Stimulated activated CD8-positive, alpha-beta memory T cell treated with anti-CD3 and anti-CD28 coated beads, Interleukin-7, amount 100 ng/mL, for 4 hours (primary cell): ENCODE measurements at places on chromosomes 12 and 14.

DNA sequence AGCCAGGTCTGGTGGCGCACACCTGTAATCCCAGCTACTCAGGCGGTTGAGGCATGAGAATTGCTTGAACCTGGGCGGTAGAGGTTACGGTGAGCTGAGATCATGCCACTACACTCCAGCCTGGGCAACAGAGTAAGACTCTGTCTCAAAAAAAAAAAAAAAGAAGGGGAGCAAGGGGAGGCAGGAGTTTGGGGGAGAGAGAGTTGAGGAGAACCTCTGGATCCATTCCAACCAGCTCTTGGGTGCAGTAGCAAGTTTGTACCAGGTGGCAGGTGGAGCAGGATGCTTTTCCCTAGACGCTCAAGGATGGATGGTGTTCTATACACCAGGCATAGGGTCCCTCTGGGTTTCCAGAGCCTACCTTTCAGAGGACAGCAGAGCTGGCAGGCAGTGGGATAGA lies 1.9 kb downstream of the NFE2 start:
- no peak for DNase-seq

GRCh38 chr12:121451961-121452339 lies 52.0 kb downstream of the RNF34 start:
- no peak for DNase-seq

DNA sequence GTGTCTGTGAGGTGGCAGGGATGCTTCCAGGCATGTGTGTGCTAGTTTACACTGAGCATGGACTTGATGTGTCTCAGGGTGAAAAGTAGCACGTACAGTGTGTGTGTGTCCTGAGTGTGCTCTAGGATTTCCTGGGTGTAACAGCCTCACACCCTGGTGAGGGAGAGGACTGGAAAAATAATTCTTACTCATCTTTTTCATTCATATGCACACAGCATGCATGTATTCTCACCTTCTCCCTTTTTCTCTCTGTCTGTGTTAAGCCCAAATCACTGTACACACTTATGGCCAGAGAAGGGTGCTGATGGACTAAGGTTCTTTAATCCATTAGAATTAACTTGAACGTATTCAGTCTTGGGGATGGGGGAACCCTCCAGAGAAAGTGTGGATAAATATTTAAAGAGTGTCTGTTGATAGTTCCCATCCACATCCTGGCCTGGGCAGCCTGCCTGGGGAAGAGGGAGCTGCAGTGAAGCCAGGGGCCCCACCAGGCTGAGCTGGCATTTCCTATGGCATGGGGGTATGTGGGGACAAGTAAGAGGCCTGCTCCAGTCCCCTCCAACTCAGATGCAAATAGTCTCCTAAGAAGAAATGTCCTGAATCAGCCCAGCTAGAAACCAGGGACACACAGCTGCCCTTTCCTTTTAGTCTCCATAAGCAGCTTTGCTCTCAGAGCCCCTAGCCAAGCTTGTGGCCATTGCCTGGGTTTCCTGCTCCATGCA lies 1.1 kb upstream of the HOXC8 start:
- DNase-seq = no peak

DNA sequence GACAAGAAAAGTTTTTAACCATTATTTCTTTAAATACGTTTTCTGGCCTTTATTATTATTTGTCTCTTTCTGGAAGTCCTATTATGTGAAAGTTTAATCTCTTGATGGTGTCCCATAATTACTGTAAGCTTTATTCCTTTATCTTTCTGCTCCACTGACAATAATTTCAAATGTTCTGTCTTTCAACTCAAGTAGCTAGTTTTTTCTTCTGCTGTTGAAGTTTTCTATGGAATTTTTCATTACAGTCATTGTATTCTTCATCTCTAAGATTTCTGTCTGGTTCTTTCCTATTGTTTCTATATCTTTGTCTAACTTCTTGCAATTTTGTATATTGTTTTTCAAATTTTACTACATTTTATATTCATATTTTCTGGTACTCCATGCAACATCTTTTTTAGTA lies 173.6 kb upstream of the MGAT4C start:
- no peak for DNase-seq

DNA sequence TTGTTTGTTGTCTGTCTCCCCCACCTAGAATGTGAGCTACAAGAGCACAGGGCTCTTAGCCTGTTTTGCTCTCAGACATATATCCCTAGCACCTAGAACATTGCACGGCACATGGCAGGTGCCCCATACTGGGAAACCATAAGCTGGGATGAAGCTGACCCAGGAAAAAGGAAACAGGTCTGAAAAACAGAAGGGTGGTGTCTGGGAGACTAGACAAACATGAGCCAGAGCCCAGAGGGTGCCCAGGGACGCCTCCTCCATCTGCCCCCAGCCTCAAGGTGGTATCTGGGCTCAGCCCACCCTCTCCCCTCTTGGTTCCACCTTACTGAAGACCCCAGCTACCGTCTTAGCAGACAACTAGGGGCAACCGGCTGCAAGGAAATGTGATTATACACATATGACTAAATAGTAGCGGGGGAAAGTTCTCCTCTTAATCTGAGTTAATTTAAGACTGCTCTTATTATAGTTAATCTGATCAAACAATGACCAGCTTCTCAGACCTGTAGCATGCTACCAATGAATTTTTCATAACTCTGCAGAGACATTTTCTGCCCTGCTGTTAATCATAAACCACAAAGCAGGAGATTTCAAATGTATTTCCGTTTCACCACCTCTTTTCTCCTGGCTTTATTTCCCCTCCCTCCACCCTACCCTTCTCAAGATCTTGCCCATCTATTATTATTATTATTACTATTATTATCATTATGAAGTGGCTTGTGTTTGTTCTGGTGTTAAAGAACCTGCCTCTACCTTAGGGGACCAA lies 31.9 kb downstream of the KSR2 start:
- DNase-seq = no peak

DNA sequence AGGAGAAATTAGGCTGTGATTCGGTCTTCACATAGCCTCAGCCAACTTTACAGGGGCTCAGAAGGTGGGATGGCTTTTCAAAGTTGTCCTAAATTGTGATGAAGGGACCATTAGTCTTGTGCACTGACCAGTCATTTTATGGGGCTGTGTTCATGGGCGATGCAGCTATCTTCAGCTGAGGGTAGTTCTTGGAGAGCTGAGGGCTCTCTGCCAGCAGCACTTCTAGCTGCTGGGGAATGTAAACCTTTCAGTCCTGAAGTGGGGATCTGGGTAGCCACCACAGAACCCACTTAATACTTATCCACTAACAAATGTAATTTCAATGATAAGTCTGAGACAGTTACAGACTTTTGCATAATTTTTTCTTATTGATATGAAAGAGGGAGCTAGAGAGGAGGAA lies 270.6 kb downstream of the AEBP2 start:
- no peak for DNase-seq

GRCh38 chr12:108119126-108119973 lies 9.7 kb upstream of the WSCD2 start:
- DNase-seq = no peak

GRCh38 chr12:91811481-91812287 lies 334.0 kb downstream of the BTG1 start:
- DNase-seq = peak; percentile 61

- DNase-seq = no peak
Observed at GRCh38 chr12:124971603-124972002, 17.3 kb downstream of the DHX37 start.

DNA sequence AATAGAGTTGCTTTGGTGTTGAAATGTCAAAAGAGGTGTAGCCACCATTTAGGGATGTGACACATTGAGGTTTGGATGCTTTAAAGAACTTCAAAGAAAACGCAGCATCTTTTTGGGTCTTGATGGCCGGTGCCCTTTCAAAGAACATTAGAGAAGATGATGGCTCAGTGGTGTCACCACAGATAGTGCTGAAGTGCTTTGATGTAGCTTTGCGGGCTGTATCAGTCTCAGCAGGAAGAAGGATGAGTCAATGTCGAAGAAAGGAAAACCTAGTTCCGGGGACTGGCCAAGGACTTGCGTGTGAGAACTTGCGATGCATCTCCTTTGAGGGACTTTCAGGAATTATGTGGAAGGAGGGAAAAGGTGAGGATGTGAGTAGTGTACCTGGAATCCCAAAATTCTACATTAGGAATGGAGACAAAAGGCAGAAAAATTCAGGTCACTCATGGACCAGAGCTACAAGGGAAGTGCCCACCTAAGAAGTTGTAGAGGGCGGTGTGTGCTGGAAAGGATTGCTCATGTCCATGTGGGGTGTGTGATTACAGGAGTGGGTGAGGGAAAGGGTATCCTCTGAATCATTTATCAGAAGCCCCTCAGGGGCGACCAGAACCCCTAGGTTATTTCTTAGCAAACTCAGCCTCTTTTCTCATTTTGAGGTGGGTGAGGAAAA lies 39.7 kb upstream of the GZMB start:
- DNase-seq = peak; percentile 64

GRCh38 chr12:83784298-83784890 lies 1097.7 kb downstream of the TMTC2 start:
- DNase-seq = no peak

DNA sequence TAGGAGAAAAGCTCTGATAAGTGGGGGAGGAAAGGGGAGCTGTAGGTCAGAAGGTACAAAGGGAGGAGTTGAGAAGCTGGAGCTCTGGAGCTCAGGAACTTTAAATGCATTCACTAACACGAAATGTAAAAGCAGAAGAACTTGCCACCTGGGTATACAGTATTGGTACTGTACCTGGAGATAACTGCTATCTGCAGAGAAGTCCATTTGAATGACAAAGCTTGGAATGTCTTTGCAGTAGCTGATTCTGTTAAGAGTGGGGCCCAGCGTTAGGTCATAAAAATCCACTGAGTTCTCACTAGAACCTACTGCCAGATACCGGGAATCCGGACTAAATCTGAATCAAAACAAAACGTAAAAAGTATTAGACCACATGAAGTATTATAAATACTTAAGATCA lies 55.6 kb downstream of the ZC3H14 start:
- DNase-seq = no peak

DNA sequence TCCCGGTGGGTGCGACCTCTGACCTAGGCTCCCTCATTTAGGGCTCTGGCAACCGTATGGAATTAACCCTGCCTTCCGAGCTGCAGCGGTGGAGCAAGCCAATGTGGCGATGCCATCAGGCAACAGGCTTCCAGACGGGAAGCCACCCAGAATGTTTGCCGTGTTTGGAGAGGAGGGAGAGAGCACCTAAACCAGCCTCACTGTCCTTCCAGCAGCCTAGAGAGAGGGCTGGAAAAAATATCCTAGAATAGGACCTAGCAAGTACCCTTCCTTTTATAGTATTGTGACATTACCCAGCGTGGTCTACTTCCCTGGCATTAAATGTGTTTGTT lies 287 bp upstream of the SLC2A13 start:
- no peak for DNase-seq

DNA sequence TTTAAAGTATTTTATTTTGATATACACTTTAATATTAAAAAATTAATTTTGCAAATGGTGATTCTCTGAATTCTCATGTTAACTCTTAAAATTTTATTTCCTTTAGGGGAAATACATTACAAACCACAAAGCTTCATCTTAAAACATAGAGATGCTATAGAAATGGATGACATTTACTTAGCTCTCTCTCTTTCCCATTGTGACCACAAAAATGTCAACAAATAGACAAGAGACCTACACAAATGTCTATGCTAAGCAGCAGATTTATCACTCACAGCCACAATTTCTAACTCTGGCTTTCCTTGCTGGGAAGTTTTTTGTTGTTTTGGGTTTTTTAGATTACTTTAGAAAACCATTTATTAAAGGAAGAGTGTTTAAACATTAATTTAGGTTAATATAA lies 19.9 kb upstream of the PHC1 start:
- DNase-seq = no peak

DNA sequence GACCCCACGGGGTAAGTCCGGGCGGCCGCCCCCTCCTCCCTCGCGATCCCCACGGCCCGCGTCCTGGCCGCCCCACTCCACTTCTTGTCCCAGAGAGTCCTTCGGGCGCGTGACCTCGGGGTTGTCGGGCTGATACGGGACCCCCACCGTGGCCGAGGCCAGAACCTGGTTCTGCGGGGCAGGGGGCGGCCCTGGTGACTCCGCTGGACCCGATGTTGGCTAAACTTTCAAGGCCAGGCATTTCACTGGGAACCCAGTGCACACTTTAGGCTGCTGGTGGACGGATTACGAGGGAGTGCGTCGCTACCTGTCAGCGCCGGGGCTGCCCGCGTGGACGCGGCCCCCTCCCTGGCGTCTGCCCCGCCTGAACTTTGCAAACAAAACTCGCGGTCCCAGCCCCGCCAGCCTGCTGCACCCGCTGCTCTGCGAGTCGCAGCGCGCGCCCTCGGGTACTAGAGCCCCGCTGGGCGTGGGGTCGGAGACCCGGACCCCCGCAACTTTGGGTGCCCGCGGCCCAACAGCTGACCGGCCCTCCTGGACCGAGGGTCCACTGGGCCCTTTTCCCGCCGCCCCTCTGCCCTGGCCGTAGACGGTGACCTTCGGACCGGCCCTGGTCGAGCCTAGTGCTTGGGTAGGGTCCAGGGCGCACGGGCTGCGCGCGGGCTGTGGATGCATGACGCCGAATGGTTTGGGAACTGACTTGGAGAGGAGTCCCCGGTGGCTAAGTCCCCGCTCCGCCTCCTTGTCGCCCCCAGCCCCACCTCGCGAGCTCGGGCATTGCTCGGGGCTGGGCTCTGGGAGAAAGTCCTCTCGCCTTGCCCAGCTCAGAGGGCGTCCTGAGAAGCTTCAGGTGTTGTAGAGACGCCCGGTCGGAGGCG lies 624 bp downstream of the RIN3 start:
- peak; percentile 53 for DNase-seq

- no peak for DNase-seq
Observed at GRCh38 chr14:93975791-93976476, 436 bp downstream of the ASB2 start.

GRCh38 chr14:68896132-68896531 lies 83.0 kb downstream of the ACTN1 start:
- DNase-seq = no peak

- DNase-seq = no peak
Observed at GRCh38 chr12:123148223-123148622, 2.7 kb downstream of the PITPNM2 start.

GRCh38 chr12:2877953-2878732 lies 1.1 kb downstream of the RHNO1 start:
- no peak for DNase-seq

GRCh38 chr12:132158677-132159554 lies 14.7 kb downstream of the NOC4L start:
- DNase-seq = no peak

- DNase-seq = no peak
Observed at GRCh38 chr14:105490267-105490571, 827 bp upstream of the TEDC1 start.
